ENCODE measurements at places on chromosomes 3 and 15.

DNA sequence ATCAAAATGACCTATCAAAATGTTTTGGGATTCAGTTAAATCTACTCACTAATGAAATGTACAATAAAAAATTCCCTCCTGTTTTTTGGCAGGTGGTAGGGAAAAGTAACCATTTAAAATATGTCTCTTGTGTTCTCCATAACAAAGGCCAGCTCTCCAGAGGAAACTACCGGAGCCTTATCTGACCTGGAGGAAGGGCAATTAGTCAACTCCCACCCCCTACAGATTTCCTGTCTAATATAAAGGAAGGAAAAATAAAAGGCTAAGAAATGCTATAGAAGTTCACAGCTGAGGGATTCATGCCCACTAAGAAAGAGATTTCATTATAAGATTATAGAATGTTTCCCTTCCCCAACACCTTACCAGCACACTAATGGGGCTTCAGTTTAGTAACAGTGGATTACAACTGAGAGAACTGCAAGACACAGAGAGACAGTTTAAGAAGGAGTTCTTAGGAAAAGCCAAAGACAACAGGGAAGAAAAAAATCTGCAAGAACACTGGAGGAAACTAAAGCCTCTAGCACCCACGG is 376.5 kb upstream of the KCNMB2 start:
- DNase-seq: no peak

DNA sequence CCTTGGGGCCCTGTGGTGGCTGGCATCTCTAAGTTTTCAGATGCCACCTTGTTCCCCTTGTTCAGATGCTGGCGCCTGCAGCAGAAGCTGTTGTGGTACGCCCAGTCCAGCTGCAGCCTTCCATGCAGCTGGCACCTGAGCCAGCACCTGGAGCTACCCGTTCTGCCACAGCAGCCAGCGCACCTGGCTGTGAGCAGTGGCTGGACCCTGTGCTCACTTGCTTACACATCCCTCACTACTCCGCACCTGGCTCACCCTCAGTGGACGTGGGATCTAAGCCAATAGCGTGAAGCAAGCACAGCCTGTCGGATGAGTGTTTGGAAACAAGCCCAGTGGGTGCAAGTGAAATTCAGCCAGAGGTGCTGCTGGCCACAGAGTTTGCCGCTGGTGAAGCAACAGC is 607.5 kb upstream of the BCHE start:
- no peak for DNase-seq

DNA sequence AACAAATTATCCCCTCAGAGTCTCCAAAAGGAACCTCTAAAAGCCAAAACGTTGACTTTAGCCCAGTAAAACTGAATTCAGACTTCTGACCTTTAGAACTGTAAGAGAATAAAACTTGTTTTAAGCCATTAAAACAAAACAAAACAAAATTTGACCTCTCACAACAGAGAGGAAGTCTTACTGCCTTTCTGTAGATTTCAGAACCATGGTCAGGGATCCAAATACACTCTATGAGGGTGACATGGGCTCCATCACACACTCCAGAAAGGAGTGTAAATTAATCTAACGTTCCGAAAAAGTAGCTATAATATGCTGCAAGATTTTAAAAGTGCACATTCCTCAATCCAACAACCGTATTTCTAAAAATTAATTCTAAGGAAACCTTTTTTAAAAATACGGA is 19.2 kb upstream of the RPL14 start:
- no peak for DNase-seq

- DNase-seq: no peak
Observed at GRCh38 chr3:20809356-20809755, 623.4 kb upstream of the SGO1 start.

GRCh38 chr3:57855281-57855680 is 99.2 kb downstream of the SLMAP start:
- no peak for DNase-seq
